ENCODE measurements at places on chromosomes 2 and 18.

DNA sequence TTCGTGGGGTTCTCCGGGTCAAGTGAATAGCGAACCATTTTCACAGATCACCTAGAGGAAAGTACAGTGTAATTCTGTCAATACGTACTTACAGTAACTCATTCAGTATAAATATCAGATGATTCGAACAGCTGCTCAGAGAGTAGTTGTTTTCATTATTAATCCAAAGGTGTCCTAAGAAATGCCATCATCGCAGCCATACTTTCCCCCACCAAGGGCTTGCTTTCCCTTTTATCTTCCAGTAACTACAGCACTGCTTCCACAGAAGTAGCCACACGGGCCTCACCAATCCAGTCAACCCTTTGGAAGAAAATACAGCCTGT, 4.5 kb upstream of the C18orf32 start:
- DNase-seq, result no peak

- no peak for DNase-seq
Measured at GRCh38 chr18:34807106-34807796, 97.2 kb downstream of the DTNA start.

DNA sequence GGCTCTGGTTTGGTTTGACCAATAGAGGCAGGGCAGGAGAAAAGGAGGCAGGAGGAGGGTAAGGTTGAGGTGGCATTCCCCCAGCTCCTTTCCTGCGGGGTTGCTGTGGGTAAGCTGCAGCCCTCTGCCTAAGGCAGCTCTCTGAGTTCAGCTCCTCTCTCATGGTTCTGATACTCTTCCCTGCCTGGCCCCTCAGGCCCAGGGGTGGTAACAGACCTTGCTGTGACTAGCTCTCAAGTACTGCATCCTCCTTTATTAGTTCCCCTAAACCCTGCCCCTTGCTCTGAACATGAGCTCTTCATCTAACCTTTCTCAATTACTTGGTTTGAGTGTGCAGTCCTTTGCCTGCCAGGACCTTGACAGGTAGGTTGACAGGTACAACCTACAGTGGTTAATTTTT, 205.5 kb downstream of the SLC4A3 start:
- no peak for DNase-seq

DNA sequence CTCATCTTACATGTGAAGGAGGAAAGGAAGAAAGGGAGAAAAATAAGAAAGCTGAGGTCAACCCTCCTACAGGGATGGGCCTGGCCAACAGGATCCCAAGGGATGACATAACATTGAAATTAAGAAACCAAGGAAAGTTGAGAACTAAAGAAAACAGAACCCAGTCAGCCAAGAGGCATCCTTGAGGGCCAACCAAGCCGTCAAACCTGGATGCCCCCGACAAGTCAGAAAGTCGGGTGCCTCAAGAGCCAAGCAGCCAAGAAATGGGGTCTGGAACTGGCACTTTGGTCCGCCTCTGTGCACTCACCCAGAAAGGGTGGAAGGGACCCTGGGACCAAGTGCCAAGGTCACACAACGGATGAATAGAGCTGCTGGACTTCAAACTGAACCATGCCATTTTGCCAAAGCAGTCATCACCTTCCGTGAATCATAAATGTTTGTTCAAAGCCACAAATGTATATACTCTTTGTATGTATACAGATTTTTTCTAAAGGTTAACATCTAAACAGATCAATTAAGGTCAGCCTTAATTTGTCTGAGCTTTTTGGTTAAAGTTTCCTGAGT, 27.0 kb upstream of the PTPN4 start:
- no peak for DNase-seq
